ENCODE measurements at places on chromosomes 12 and 14.

GRCh38 chr12:79255288-79255687 lies 390.7 kb downstream of the SYT1 start:
- DNase-seq: no peak

DNA sequence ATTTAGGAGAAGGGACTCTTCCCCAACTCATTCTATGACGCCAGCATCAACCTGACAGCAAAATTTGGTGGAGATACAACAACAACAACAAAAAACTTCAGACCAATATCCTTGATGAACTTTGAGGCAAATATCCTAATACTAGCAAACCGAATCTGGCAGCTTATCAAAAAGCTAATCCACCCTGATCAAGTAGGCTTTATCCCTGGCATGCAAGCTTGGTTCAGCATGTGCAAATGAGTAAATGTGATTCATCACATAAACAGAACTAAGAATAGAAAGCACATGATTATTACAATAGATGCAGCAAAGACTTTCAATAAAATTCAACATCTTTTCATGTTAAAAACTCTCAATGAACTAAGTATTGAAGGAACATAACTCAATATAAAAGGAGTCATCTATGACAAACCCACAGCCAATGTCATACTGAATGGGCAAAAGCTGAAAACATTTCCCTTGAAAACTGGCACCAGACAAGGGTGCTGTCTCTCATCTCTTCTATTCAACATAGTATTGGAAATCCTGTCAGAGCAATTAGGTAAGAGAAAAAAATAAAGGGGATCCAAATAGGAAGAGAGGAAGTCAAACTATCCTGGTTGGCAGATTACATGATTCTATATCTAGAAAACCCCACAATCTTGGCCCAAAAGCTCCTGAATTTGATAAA lies 233.3 kb downstream of the CCDC59 start:
- no peak for DNase-seq

GRCh38 chr12:73221836-73222235 lies 949.7 kb downstream of the TRHDE start:
- no peak for DNase-seq

DNA sequence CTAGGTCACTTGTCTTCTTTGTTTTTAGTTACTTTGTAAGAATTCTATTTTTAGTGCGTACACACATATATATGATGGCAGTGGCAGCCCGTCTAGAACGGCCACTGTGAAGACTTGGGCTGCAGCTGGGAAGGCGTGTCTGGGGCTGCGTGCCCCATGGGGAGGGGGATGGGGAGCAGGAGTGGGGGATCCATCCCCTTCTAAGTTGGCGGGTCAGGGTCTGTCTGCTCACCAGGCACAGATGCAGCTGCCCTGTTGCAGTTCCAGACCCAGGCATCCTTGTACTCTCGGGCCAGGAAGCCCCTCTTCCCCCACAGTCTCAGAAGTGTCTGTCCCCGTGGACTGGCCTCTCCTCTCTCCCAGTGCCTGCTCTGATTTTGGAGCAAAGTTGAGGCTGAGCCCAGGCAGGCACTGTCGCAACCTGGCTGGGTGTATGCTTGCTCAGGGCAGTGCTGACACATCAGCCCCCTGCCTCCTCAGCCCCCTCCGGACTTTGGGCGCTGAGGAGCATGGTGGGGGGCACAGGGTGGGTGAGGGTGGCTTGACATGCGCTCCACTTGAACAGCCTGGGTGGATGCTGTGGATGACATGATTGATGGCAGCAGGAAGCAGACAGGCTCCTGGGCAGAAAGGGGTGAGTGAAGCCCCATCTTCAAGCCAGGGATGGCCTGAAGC lies 271.2 kb upstream of the NAV3 start:
- no peak for DNase-seq

- DNase-seq: no peak
These were observed 192.0 kb upstream of the HMGA2 start for GRCh38 chr12:65632131-65632855.

DNA sequence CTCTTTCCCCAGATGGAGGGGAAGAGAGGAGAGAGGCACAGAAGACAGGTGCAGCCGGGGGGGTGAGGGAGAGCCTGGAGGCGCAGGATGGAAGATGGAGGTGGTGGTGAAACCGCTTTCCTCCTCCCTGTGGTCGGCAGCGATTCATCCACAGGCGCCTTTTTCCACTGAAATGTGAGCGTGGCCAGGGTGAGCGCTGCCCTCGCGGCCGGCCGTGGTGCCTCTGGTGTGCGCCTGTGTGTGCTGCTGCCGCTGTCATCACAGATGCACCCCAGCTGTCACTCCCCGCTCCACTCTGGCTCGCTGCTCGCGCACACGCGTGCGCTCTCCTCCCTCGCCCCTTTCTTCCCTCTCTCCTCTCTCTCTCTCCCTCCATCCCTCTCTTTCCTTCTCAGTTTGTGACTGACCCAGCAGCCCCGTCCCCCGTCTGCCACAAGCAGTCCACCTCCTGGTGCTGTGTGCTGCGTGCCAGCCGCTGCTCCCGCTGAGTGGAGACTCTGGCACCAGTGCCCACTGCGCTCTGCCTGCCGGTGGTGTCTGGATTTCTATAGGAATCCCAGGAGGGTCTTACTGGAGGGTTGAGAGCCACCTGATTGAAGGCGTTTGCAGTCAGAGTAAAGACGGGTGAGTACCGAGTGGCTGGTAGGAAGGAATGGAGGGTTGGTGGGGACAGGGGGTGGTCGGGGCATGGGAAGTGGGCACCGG lies at the start of gene LRTM2:
TSS of gene LRTM2 (plus strand) at position 375 of the 705 bp plus-strand sequence. CDS start 7,584 bp downstream, outside the sequence.
- DNase-seq: no peak

DNA sequence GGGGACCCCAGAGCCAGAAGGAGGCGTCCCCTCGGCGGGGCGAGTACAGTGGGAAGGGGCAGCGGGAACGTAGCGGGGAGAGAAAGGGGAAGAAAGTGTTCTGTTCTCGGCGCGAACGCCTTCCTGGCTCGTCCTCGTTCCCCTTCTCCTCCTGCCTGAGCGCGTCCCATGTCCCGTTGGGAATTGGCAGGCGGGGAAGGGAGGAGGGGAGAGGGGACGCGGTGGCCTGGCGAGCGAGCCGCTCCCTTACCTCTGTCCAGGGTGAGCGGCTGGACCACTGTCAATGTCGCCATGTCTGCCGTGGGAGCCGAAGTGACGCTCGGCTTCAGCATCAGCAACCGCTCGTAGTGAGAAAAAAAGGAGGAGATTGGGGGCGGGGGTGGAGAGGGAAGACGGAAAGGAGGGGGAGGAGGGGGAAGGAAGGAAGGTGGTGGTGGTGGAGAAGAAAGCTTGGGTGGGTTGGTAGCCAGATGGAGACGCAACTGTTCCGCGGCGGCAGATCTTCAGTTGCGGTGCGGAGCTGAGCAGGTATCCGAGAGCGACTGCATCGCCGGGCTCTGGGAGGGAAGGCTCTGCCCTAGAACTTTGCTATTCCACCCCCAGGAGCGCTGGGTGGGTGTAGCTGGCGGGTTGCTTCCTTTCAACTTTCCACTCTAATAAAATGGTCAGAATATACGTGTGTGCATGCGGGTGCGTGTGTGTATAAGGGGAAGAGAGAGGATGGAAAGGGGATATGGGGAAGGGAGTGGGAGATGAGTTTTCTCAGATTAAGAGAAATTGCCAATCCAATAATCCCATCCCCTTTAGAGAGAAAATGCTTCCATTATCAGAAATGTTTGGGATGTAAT lies at the start of gene LIN7A:
TSS of gene LIN7A (minus strand) at position 544 of the 848 bp plus-strand sequence. CDS start at position 332, 212 bp downstream.
- no peak for DNase-seq

DNA sequence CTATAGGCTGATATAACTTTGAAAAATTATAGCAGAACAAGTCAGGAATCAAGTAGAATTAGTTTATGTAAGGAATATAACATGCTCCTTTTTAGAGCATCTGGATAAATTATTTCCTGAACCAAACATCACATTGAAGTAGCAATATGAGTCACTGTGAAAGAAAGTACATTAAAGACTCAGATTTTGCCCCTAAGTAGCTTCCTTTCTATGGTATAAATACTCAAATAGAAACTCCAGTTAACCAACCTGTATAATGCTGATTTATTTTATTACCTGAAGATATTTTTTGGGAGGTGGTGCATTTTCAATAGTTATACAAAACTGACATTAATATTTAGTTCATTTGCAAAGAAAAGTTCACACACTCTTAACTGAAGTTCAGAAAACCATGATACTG lies 312.1 kb downstream of the ITPR2 start:
- no peak for DNase-seq

GRCh38 chr12:24062642-24063245 lies 113.3 kb upstream of the SOX5 start:
- no peak for DNase-seq

DNA sequence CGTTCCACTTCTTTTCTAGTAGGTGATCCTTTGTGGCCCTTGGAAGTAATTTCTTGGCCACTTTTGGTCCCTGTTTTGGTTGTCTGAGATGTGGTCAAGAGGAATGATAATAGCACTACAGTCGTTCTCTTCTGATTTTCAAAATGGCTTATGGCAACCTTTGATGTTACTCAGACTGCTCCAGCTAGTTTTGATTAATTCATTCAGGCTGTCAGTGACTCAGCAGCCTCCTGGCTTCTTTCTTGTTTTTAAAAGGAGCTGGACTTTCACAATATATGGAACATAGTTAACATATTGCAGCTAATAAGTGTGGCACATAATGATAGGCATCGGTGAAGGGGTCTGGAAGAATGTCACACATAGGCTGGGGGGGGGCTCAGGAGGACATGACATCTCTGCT lies 47.3 kb downstream of the WDR20 start:
- DNase-seq: no peak

- DNase-seq: no peak
These were observed 45.9 kb downstream of the AEBP2 start for GRCh38 chr12:19485240-19485639.

DNA sequence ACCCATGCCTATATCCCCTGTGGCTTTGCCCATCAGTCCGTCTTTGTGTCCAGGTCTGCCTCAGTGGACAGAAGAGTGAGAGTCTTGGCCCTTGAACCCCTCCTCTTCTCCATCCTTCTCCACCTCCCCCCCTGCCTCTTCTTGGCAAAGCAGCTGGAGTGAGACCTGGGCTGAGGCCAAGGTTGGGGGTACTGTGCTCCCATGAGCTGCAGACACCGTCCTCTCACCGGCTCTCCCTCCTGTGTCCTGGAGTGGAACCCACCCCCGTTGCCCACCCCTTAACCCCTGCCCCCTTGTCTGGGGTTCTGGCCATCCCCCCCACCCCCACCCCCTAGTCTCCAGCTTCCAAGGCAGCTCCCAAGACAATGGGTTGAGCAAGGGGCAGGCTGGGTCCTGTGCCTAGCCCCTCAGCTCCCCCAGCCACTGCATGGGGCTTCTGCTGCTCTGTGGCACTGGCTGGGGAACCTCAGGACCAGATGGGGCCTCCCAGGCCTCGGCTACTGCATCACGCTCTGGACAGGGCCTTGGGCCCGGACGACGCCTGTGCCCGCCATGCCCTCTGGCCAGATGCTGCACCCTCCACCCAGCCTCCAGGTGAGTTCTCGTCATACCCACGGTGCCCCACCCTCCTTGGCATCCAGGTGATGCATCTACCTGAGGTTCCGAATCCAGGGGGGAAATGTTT lies 35.7 kb downstream of the RTL1 start:
- no peak for DNase-seq

- DNase-seq: no peak
These were observed 86.3 kb downstream of the LRP6 start for GRCh38 chr12:12180575-12180974.

DNA sequence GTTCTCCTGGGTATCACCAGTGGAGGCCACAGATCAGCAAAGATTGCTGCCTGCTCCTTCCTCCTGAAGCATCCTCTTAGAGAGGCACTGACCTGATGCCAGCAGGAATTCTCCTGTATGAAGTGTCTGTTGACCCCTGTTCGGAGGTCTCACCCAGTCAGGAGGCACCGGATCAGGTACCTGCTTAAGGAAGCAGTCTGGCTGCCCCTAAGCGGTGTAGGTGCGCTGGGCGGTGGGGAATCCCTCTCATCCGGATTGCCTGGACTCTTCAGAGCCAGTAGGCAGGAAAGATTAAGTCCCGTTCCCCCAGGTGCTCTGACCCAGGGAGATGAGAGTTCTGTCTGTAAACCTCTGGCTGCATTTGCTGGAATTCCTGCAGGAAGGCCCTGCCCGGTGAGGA lies 455.2 kb downstream of the CCDC91 start:
- DNase-seq: no peak

DNA sequence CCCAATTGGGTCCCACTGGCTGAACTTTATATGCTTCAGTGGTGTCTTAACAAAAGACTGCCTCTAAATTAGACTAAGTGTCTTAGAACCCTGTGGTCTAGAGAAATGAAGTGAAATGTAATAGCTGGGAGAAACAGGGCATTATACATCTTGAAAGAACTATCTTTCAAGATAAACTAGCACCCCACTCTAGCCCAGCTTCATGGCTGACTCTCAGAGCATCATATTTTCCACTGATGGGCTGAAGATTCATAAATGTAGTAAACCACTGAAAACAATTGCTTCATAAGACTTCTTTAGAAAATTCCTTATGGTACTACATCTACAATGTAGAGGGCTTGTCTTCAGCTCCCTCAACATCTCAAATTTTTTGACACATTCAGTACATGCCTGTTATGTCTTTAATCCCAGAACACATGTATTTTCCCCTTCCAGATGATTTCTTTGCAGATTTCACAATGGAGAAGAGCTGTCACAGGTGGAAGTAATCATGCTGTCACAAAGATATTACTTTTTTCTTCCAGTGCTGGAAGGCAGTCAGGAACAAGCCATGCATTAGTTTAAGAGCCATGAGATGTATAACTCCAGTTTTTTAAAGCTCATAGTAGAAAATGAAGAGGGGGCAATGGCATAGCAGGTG lies 48.5 kb downstream of the IFNG-AS1 start:
- no peak for DNase-seq

DNA sequence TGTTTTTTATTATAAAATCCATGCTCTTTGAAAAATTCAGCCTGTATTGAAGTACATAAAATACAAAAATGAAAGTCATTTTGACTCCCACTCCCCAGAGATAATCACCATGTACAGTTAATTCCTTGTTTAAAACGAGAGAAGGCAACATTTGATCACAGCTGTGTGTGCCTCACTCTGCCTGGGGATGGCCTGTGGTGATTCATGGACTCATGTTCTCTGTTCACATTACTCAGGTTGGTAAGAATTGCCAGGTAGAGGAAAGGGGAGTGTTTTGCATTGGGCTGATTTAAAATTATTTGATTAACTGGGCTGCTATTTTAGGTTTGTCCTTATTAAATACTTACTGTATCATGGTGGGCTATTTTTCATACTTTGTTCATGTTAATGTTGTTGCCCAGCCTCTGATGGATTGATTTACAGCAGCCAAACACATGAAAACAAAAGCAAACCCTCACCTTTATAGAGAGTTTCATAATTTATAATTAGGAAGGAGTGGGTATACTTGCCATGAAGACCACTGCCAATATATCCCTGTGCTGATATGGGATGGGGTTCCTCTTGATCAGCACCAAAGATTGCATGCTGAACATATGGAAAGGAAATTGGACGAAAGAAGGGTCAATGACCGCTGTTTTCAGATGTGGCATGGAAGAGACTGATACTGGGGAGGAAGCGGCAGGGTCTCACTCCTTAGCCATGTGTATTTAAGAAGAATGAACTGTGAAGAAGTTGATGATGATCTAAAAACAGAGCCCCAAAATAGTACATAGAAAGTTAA lies 3.0 kb downstream of the ZBTB1 start:
- DNase-seq: no peak
